Cardiac muscle cell (in vitro differentiated cells and primary cell): ENCODE measurements at places on chromosomes 4 and X.

DNA sequence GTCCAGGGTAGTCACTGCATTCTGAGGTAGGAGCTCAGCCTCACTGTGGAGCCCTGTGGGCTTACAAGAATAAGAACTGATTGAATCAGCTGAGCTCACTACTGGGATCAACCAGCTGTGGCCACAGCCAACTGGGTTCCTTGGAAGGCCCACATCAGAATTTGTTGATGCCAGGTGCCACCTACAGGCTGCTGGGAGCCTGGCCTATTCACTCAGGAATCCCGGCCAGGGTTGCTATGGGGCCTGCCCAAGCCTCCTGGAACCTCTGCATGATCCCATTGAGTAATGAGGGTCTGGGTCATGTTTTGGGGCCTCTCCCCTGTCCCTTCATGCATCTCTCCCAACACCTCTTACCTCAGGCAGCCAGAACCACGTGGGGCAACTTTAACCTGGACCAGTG lies 53.9 kb upstream of the KIAA1210 start:
- H3K36me3 ChIP-seq: no peaks in the 10 kb centered on the region
- no peak for DNase-seq
- no peak overlapping the region for H3K4me3 ChIP-seq
- H3K27me3 ChIP-seq: no peaks in the 10 kb centered on the region

DNA sequence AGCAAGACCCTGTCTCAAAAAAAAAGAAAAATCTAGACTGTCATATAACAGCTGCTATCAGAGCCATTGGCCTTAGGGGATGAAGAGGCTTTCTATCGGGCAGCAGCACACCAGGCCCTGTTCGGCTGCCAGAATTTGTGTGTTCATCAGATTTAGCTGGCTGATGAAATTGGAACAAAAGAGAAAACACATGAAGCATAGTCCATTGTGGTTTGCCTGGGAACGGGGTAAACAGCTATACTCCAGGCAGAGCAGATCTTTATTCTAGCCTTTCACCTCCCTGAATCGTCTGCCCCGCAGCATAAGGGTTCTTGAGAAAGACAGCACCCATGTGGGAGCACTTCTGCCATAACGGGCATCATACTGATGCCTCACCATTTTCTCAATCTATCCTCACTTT lies 11.6 kb downstream of the TKTL1 start:
- H3K4me3 ChIP-seq: no peak overlapping the region
- no peak for DNase-seq
- H3K36me3 ChIP-seq: no peaks in the 10 kb centered on the region
- H3K27me3 ChIP-seq: no peaks in the 10 kb centered on the region
- H3K27ac ChIP-seq: no peak overlapping the region
- no peaks in the 10 kb centered on the region for H3K4me1 ChIP-seq

- peaks cover 92% of the 10 kb centered on the region for H3K27me3 ChIP-seq
- H3K4me3 ChIP-seq: no peak overlapping the region
- no peaks in the 10 kb centered on the region for H3K4me1 ChIP-seq
- no peak for DNase-seq
Measured at GRCh38 chr4:41323706-41324105, 67.0 kb downstream of the UCHL1 start.

- no peaks in the 10 kb centered on the region for H3K27me3 ChIP-seq
- H3K4me1 ChIP-seq: peaks cover 6% of the 10 kb centered on the region
- DNase-seq: no peak
- no peak overlapping the region for H3K4me3 ChIP-seq
Measured at GRCh38 chr4:98540803-98541202, 117.6 kb downstream of the TSPAN5 start.

DNA sequence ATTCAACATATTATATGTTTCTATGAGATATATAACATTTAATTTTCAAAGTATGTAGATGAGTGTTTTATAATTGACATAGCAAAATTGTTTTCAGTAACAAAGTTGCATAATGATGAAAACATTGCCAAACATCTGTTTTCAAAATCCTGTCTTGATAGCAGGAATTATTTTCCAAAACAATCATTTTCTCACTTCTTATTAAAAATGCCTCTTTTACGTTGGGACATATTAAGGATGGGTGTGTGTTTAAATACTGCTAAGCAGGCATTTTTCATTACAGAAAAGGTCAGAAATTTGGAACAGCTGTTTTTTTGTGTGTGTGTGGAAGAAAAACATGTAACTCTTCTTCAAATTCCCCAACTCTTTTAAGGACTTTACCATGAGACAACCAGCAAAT lies 452.0 kb downstream of the SPRY1 start:
- DNase-seq: no peak
- no peak overlapping the region for H3K27ac ChIP-seq
- H3K27me3 ChIP-seq: no peaks in the 10 kb centered on the region
- no peaks in the 10 kb centered on the region for H3K36me3 ChIP-seq
- no peak overlapping the region for H3K4me3 ChIP-seq

DNA sequence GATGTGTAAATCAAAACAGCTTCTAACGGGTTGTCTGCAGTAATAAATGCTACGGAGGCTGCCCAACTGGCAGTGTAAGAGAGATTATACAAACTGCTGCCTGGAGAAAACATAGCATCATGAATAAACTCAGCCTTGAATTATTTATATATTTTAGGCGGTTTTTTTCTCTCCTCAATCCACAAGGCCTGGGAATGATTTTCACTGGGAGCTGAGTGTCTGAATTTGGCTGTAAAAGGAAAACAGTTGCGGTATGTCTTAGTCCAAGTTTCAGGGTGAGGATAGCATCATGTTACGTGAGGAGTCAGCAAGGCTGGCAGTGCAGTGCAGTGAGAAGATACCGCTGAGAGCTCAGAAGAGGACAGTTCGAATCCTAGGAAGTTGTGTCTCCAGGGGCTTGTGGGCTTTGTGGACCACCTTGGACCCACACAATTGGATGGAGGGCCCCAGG lies 291.5 kb upstream of the BOD1L1 start:
- H3K4me3 ChIP-seq: no peak overlapping the region
- no peaks in the 10 kb centered on the region for H3K27me3 ChIP-seq
- H3K36me3 ChIP-seq: no peaks in the 10 kb centered on the region
- no peak overlapping the region for H3K27ac ChIP-seq
- no peak for DNase-seq

- H3K27me3 ChIP-seq: no peaks in the 10 kb centered on the region
- no peak overlapping the region for H3K4me3 ChIP-seq
- no peaks in the 10 kb centered on the region for H3K4me1 ChIP-seq
- no peak overlapping the region for H3K27ac ChIP-seq
- no peaks in the 10 kb centered on the region for H3K36me3 ChIP-seq
- no peak for DNase-seq
Measured at GRCh38 chr4:92050875-92051274, 252.9 kb upstream of the GRID2 start.

- DNase-seq: no peak
- no peak overlapping the region for H3K4me3 ChIP-seq
- no peak overlapping the region for H3K27ac ChIP-seq
- H3K36me3 ChIP-seq: no peaks in the 10 kb centered on the region
- no peaks in the 10 kb centered on the region for H3K27me3 ChIP-seq
Measured at GRCh38 chrX:134849390-134849789, 141.4 kb upstream of the SMIM10 start.

GRCh38 chr4:60648774-60649173 lies 551.4 kb upstream of the ADGRL3 start:
- H3K27ac ChIP-seq: no peak overlapping the region
- no peaks in the 10 kb centered on the region for H3K4me1 ChIP-seq
- H3K4me3 ChIP-seq: no peak overlapping the region
- DNase-seq: no peak
- no peaks in the 10 kb centered on the region for H3K36me3 ChIP-seq

DNA sequence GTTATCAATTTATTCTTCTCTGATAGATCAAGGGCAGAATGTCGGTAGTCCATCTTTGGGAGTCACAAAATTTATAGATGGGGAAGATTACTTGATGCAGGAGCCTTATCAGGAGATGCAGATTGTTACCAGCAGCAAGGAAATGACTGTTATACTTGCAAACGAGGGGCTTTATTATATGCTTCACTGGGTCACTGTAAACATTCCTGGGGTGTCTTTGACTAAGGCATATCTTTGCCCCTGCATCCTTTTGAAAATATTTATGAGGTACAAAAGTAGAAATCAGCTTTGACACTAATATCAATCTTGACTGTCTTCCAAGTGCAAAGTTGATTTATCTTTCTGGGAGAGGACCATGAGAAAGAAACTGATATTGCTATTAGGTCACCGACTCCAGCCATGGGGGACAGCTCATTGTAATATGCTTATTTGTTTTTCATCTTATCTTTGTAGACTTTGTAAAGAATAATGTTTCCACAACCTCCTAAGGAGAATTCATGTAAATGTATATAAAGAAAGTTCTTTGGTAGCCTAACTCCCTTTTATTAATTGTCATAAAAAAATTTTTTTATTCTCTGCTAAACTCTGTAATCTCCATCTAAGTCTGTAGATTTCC lies 177.3 kb upstream of the EMCN start:
- peaks cover 11% of the 10 kb centered on the region for H3K4me1 ChIP-seq
- H3K4me3 ChIP-seq: no peak overlapping the region
- DNase-seq: no peak
- no peak overlapping the region for H3K27ac ChIP-seq
- no peaks in the 10 kb centered on the region for H3K27me3 ChIP-seq
- no peaks in the 10 kb centered on the region for H3K36me3 ChIP-seq

- no peaks in the 10 kb centered on the region for H3K27me3 ChIP-seq
- peak overlapping the region; percentile 53 for H3K27ac ChIP-seq
- DNase-seq: peak; percentile 86
- H3K36me3 ChIP-seq: no peaks in the 10 kb centered on the region
- H3K4me3 ChIP-seq: no peak overlapping the region
Measured at GRCh38 chr4:38062088-38062775, 102.0 kb downstream of the PTTG2 start.

GRCh38 chr4:12447451-12447850 lies 1018.8 kb upstream of the HS3ST1 start:
- no peaks in the 10 kb centered on the region for H3K36me3 ChIP-seq
- H3K4me3 ChIP-seq: no peak overlapping the region
- H3K27me3 ChIP-seq: no peaks in the 10 kb centered on the region
- no peak overlapping the region for H3K27ac ChIP-seq
- peaks cover 19% of the 10 kb centered on the region for H3K4me1 ChIP-seq
- no peak for DNase-seq

GRCh38 chr4:78237360-78237759 lies 180.2 kb downstream of the FRAS1 start:
- no peak overlapping the region for H3K4me3 ChIP-seq
- no peaks in the 10 kb centered on the region for H3K36me3 ChIP-seq
- no peak for DNase-seq
- H3K27ac ChIP-seq: no peak overlapping the region

DNA sequence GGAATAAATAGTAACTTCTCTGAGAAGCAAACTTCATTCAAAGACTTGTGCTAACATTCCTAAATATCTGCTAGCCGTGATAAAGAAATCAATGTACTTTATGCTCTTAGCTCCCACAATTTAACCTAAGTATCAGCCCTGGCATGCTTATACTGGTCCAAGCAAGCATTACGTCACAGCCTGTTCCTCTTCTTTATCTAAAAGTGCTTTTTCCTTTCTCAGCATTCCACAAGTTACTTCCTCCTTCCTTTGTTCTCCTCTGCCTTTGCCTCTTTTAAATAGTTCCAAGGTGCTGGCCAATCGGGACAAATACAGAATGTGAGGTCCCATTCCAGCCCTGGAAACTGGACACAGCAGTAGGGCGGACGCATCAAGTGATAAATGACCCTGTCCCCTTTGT lies 249.6 kb downstream of the DHRSX start:
- H3K27me3 ChIP-seq: no peaks in the 10 kb centered on the region
- H3K27ac ChIP-seq: no peak overlapping the region
- H3K4me3 ChIP-seq: no peak overlapping the region
- no peak for DNase-seq

GRCh38 chr4:122759639-122760310 lies 27.3 kb downstream of the BBS12 start:
- H3K27ac ChIP-seq: no peak overlapping the region
- H3K4me1 ChIP-seq: no peaks in the 10 kb centered on the region
- no peak for DNase-seq
- H3K27me3 ChIP-seq: no peaks in the 10 kb centered on the region
- H3K36me3 ChIP-seq: no peaks in the 10 kb centered on the region

DNA sequence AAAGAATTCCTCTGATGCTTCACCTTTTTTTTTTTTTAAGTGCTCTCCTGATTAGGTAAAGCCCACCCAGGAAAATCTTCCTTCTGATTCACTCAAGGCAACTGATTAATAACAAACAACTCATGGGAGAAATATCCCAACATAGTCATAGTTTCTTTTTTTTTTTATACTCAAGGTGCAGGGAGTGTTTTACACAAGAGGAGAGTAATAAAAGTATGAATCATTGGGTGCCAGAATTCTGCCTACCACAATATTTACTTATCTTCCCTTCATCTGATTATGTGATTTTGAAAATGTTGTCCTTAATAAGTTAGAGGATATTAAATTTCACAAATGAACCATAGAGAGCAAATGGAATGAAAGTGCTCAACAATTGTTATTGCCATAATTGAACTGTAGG lies 329.9 kb downstream of the TECRL start:
- no peak overlapping the region for H3K27ac ChIP-seq
- no peaks in the 10 kb centered on the region for H3K27me3 ChIP-seq
- no peak for DNase-seq
- H3K4me3 ChIP-seq: no peak overlapping the region

- H3K27ac ChIP-seq: no peak overlapping the region
- no peak overlapping the region for H3K4me3 ChIP-seq
- H3K27me3 ChIP-seq: no peaks in the 10 kb centered on the region
- no peak for DNase-seq
- peaks cover 14% of the 10 kb centered on the region for H3K4me1 ChIP-seq
Measured at GRCh38 chr4:25666031-25666630, 10.5 kb downstream of the SLC34A2 start.

DNA sequence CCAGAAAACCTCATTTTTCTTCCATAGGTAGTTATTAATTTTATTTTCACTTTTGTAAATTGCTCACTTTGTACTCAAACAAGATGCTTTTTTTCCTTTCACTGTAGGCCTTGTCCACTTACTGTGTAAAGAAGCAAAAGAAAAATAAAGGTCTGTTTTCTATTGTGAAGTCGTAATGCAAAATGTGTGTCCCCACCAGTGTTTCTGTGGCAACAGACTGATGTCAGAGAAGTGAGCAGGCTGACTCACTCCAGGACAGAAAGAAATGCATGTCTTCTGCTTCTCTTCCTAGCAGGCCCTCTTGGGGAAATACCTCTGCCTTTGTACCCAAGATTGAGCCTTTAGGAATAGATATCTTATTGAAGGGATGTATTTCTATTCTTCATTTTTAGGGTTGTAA lies 30.3 kb downstream of the INPP4B start:
- no peaks in the 10 kb centered on the region for H3K36me3 ChIP-seq
- H3K27me3 ChIP-seq: no peaks in the 10 kb centered on the region
- peaks cover 6% of the 10 kb centered on the region for H3K4me1 ChIP-seq
- no peak for DNase-seq
- no peak overlapping the region for H3K27ac ChIP-seq
- H3K4me3 ChIP-seq: no peak overlapping the region

- no peaks in the 10 kb centered on the region for H3K27me3 ChIP-seq
- no peak overlapping the region for H3K27ac ChIP-seq
- DNase-seq: peak; percentile 69
- H3K4me1 ChIP-seq: no peaks in the 10 kb centered on the region
- no peaks in the 10 kb centered on the region for H3K36me3 ChIP-seq
Measured at GRCh38 chr4:61443813-61444510, 243.8 kb downstream of the ADGRL3 start.
